Hypothalamus (tissue), 51 donors: ENCODE measurements at places on chromosomes 5 and 9.

- DNase-seq: no peak
These were observed 465.9 kb downstream of the CDH9 start for GRCh38 chr5:26572480-26572879.

DNA sequence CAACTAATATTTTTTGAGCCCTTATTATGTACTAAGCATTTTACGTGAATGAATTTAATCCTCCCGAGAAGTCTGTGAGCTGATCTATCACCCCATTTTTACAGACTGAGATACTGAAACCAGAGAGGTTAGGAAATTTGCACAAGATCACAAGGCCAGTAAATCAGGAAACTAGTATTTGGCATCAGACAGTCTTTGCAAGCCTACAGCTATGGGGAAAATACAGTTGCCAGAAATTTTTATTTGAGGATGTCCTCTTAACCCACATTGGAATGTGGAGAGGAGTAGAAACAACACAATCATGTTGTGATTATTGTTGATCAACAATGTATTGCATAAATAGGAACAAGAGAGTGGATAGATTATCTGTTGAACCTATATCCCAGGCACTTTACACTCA, 2.3 kb upstream of the SLC46A2 start:
- DNase-seq: no peak

DNA sequence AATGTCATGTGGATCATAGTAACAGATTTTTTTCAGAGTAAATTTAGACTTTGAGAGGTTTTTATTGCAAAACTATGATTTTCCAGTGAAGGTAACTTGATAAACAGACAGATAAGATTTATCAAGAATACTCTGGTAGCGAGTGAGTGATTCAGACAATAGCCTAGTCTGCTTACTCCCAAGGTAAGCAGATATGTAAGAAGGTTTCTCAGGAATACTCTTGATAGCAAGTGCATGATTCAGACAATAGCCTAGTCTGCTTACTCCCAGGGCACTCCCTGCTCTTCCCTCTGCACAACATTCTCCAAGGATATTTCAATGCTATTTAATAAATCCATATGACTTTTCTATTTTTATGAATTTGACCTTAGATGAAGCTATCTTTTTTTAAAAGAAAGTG, 1881.5 kb downstream of the EFNA5 start:
- no peak for DNase-seq

DNA sequence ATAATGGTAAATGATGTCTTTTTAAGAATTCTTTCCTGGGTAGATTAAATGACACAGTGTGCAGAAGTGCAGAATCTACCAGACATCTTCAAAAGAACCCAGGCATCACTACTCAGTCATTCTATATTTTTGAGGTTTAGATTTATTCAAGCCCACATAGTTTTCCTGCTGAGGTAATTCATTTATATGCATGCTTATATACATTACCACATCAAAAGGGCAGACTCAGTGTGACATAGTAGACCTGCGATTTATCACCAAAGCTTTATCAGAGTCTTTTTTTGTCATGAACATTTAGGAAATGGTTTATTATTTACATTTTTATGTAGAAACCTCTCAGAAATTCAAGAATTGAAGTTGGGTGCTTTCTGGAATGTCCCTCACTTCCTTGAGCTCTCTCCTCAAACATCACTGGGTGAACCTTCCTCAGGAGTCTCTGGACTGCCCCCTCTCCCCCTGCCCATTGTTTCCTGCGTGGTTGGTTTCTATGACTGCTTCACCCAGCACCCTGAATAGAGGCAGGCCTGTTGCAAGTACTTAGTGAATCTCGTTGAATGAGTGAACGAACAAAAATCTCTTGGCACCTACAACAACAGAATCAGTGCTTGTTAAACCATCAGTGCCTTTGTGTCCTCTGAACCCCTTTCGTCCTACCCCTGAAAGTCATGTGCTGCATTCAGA, 42.5 kb downstream of the ADAMTS16 start:
- DNase-seq: no peak

- no peak for DNase-seq
These were observed 59.1 kb downstream of the JMY start for GRCh38 chr5:79295029-79295428.

GRCh38 chr9:911005-911404, 65.5 kb upstream of the DMRT3 start:
- DNase-seq: no peak

DNA sequence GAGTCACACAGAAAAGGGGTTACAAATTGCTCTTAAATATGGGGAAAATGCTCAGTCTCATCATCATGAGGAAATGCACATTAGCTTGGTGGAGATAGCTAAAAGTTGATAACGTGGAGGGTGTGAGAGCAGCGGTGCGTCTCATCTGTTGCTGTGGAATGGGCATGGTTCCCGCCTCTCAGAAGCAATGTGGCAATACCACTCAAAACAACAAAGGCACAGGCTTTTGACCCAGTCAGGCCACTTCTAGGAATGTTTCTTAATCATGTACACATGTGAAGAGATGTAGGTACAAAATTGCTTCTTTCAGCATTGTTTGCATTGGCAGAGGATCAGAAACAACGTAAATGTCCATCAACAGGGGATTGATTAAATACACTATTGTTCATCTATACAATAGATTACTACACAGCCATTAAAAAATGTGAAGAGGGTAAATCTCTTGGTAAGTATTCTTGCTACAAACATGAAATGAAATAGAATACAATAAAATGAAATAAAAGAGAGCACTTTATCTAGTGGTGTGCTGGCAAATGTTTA, 212.6 kb upstream of the MSX2 start:
- DNase-seq: no peak
